ENCODE measurements at places on chromosomes 1 and 21. TPM values are rescaled to one million over a fixed set of nuclear protein-coding genes. Genes with fewer than 3 reads are reported as not detected.

The CDKN2C gene
- total RNA-seq: 18.0 TPM

The TNFSF4 gene
- total RNA-seq: 0.08 TPM

The LORICRIN gene
- total RNA-seq: 731 TPM

The CACNA1S gene
- not detected for total RNA-seq

The AMPD1 gene
- not detected for total RNA-seq

The TTC22 gene
- 76.6 TPM for total RNA-seq

The FMO4 gene
- total RNA-seq: 3.8 TPM

The ZBED6 gene
- 17.9 TPM for total RNA-seq

The NFIA gene
- total RNA-seq: 31.5 TPM

The HSF2BP gene
- total RNA-seq: not detected

The SPRR2B gene
- total RNA-seq: 13.6 TPM

The CACHD1 gene
- total RNA-seq: 17.1 TPM

The EPHA8 gene
- total RNA-seq: 0.62 TPM

The LCE2A gene
- 376 TPM for total RNA-seq

The HSD11B1 gene
- total RNA-seq: 37.1 TPM

Data from lower leg skin (tissue), 4 donors.